ENCODE measurements at places on chromosomes 11 and 22. TPM values are rescaled to one million over a fixed set of nuclear protein-coding genes. Genes with fewer than 3 reads are reported as not detected.

APOL1 gene
- total RNA-seq: 1.0 TPM

PAX6 gene
- 1.3 TPM for total RNA-seq

VSIG10L2 gene
- not detected for total RNA-seq

NPTXR gene
- total RNA-seq: 0.96 TPM

CCDC73 gene
- not detected for total RNA-seq

CHST1 gene
- total RNA-seq: 0.21 TPM

GVQW3 gene
- 2.4 TPM for total RNA-seq

TTLL1 gene
- 10.6 TPM for total RNA-seq

WEE1 gene
- 36.1 TPM for total RNA-seq

OR51E2 gene
- not detected for total RNA-seq

Measured in myocyte (in vitro differentiated cells).